ENCODE measurements at places on chromosomes 16 and 17.

DNA sequence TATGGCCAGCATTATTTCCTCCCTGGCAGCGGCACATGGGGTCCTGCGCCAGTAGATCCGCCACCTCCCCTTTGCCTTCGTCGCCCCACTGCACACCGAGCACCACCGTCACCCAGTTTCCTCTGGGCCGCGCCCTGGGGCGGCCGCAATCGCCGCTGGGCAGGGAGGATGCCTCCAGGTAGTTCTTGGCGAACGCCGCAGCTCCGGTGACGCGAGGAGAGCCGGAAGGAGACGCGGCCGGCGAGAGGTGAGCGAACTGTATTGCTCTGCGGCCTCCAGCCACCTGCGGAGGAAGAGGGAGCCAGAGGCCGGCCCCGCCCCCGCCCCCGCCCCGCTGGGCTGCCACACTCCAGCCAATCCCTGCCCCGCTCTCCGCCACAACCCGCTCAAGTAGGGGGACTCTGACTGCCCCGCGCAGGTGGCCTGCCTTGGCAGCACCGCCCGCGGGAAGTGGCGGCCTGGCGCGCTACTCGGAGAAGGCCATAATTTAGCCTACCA lies 11.8 kb upstream of the SLFN13 start:
- peak; percentile 48 for DNase-seq

- DNase-seq: no peak
Observed at GRCh38 chr16:57297856-57298255, 13.4 kb upstream of the PLLP start.

DNA sequence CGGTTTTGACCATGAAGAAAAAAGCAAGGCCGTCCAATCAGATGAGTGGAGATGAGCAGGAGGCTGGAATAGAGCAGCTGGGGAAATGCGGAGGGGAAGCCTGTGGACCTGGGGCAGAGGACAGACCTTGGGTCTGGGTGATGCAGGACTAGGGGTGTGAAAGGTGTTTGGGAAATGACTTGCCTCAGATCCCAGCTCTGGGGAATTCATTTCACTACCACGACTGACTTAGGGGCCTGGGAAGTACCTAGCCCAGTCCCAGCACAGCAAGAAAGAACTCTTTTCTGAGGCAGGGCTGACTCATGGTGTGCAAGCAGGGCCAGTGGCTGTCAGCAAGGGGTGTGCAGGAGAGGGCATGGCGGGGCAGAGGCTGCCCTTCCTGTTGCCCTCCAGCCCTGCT lies 14.8 kb downstream of the DNAI2 start:
- DNase-seq: no peak

GRCh38 chr17:949623-950303 lies 29.8 kb downstream of the NXN start:
- no peak for DNase-seq

DNA sequence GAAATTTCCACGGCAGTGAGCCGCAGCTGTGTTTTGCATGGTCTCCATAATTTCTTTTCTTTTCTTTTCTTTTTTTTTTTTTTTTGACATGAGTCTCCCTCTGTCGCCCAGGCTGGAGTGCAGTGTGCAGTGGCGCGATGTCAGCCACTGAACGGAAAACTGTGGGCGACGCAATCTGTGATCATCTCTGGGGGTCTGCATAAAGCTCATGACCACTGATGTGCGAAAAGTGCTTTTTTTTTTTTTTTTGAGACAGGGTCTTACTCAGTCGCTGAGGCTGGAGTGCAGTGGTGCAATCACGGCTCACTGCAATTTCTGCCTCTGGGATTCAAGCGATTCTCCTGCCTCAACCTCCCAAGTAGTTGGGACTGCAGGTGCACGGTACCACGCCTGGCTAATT lies 117.6 kb downstream of the ABCC6 start:
- DNase-seq: no peak

GRCh38 chr16:57544124-57544653 lies 1.7 kb downstream of the ADGRG5 start:
- peak; percentile 37 for DNase-seq

DNA sequence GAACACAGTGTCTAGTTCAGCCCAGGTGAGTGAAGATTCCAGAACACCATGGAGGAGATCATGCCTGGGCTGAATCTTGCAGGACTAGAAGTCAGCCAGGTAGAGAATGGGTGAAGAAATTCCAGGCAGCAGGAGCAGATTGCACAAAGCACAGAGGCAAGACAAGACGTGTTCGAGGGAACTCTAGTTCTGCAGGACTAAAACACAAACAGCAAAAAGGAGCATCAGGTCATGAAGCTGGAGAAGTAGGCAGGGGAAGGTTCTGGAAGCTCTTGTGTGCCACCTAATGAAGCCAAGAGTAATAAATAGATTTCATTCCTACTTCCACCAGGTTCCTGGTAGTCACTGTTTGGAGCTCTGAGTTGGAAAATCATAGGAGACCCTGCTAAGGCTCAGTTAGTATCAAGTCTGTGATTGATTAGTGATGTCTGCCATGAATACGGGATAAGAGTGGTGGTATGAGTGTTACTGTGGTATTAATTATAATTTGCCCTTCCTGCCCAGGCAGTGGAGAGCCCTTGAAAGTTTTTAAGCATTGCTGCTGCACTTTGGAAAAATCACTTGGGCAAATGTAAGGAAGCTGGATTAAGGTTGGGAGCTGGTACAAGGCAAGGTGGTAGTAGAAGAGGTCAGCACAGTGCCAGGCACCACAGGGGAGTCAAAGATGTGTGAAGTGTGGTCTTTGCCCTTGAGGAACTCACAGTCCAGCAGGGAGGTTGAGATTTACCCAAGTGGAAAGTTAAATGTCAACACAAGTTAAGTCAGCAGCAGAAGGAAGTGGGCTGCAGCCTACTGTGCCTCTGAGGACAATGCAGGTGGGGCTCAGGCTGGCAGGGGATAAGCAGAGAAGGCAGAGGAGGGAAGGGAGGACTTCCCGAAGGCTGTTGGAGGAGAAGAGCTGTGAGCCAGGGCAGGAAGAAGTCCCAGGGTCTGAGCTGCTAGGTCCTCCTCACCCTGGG lies 13.5 kb upstream of the FOXN1 start:
- no peak for DNase-seq

DNA sequence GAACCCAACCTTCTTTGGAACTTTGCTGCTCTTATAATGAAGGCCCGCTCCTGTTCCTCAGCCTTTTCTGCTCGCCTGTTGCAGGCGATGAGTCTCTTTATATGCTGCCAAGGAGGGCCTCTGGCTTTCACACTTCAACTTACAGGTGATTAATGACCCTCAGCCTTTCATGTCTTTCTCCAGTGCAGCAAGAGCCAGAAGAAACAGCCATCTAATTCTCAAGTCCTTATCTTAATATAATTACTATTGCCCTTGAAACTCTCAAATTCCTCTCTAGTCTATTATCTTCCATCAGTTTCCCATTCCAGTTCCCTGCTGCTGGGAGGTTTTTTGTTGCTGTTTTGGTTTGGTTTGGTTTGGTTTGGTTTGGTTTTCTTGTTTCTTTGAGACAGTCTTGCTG lies 121.8 kb upstream of the MED13 start:
- no peak for DNase-seq

DNA sequence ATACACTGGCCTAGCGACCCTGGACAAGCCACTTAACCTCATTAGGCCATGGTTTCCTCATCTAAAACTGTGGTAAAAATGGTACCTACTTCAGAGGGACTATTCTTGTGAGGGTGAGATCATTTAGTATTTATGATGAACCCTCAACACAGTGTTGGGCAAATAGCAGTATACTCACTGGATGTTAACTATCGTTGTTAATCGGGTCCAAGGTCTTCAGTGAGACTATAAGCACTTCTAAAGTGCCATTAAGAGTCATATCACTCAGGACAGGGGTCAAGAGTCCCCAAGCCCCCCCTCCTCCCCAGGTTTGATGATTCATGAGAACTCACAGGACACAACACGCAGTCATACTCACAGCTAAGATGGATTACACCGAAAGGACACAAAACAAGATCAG lies 11.0 kb downstream of the TK2 start:
- no peak for DNase-seq

- DNase-seq: no peak
Observed at GRCh38 chr17:8413328-8413727, 15.7 kb upstream of the RNF222 start.

- DNase-seq: peak; percentile 62
Observed at GRCh38 chr17:51258756-51259563, 889 bp downstream of the MBTD1 start.

DNA sequence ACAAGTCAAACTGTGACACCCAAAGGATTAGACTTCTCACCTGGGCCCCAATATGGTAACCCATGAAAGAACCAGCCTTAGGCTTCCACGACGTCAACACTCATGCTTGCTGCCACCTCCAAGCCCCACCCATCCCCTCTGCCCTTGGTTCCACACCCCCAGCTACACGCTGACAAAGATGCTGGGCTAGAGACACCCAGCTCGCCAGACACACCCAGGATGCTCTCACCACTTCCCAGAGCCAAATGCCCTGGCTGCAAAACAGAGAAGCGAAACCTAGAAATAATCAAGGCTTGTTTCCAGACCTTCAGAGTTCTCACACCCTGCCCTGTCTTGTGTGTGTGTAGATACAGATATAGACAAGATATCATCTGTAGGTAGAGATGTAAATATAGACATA lies 26.0 kb upstream of the ADCY9 start:
- no peak for DNase-seq

DNA sequence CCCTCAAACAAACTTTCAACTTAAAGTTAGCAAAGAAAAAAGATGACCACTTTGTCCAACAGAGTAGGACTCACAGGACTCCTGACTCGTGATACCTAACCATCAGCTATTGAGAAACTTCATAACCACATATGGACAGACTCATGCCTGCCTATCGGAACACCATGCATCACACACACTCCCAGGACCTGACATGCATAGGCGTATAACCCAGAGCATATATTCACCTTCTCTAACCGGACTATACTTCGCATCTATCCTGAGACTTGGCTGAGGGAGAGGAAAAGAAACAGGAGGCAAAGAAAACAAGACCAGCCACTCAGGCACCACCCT lies 2.2 kb downstream of the PIP4K2B start:
- DNase-seq: no peak

GRCh38 chr16:19613834-19614233 lies 58.3 kb downstream of the VPS35L start:
- DNase-seq: no peak

DNA sequence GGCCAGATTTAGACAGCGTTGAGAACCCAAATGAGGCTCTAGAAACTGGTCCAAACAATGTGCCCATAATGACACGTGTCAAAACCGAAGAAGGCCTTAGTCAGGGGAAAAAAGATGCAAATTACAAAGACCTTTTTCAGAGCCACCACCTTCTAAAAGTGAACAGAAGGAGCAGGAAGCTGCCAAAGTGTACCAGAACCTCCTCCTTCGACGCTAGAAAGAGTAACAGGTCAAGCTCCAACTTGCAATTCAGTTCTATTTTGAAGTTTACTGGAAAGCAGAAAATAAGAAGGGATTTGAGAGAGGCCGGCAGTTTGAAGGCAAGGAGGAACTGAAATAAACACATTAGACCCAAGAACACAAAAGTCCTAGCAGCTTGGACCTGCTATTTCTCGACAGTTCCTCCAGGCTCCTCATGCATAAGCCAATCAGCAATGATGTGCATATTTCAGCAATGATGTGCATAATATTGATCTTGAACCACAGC lies 61.8 kb downstream of the XYLT1 start:
- DNase-seq: no peak

- DNase-seq: no peak
Observed at GRCh38 chr17:30541802-30542201, 64.6 kb downstream of the GOSR1 start.

GRCh38 chr16:74695450-74696422 lies 4.9 kb downstream of the MLKL start:
- peak; percentile 78 for DNase-seq

GRCh38 chr16:81928271-81928918 lies 82.9 kb downstream of the SDR42E1 start:
- DNase-seq: no peak

- DNase-seq: no peak
Observed at GRCh38 chr17:82330322-82331239, 3.0 kb downstream of the SECTM1 start.

GRCh38 chr16:16071631-16072244 lies 122.3 kb downstream of the ABCC1 start:
- DNase-seq: no peak

- DNase-seq: no peak
Observed at GRCh38 chr16:47731252-47731651, 270.1 kb downstream of the PHKB start.

- no peak for DNase-seq
Observed at GRCh38 chr16:81583893-81584631, 139.5 kb downstream of the CMIP start.

DNA sequence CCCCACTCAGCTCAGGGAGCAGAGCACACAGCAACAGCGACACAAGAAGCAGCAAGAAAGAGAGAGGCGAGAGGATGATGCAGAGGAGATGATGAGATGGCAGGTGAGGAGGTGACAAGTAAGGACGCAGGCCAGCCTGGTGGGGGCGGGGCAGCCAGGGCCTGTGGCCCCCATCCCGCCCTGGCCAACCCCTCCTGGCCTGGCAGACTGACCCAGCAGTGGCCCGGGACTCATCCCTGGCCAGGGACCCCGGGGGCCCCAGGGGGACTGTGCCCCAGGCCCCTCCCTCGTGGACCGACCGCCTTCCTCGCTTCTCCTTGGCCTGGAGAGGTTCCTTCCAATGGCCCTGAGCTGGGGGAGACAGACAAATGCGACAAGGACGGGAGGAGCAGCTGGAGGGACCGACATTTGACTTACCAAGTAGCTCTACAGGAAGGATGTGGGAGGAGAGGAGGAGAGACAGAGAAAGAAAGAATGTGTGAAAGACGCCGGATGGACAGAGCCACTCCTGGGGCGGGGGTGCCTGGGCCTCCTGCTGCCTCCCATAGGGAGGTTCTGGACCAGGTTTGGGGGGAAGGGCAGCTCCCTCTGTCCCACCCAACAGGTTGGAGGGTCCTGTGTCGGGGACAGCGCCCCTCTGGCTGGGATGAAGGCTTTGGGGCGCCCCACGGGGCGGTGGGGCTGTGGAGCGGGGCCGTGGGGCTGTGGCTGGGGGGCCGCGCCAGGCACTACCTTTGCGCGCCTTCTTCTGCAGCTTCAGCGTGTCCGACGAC lies 6.8 kb downstream of the MTSS2 start:
- no peak for DNase-seq

- DNase-seq: no peak
Observed at GRCh38 chr17:45663772-45664171, 120.3 kb upstream of the CRHR1 start.

GRCh38 chr17:68197091-68197996 lies 50.5 kb upstream of the AMZ2 start:
- DNase-seq: peak; percentile 30

DNA sequence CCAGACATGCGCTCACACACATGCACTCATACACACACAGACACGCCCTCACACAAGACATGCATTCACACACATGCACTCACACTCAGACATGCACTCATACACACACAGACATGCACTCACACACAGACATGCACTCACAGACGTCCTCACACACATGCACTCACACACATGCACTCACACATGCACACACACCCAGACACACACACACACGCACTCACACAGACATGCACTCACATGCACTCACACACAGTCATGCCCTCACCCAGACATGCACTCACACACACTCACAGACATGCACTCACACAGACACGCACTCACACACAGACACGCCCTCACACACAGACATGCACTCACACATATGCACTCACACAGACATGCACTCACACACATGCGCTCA lies 2.1 kb upstream of the ZNF469 start:
- DNase-seq: no peak

Data from right lobe of liver (tissue), 6 donors.